ENCODE measurements at places on chromosomes 16 and 17.

DNA sequence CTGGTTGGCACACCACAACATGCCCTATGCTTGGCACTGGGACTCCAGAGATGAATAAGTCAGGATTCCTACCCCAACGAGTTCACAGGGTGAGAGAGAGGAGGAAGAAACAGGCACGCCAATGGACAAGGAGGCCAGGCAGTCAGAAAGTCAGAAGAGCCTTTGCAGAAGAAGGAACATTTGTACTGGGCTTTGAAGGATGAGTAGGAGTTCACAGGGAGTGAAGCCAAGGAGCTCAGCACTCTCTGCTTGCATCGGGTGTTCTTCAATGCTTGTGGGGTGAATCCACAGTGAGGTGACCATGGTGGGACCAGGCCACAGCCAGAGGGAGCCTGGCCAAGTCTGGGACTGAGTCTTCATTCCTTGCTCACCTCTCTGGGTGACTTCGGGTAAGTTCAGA, 47.5 kb downstream of the AIPL1 start:
- DNase-seq, result no peak

GRCh38 chr16:15749371-15749770, 99.3 kb downstream of the NDE1 start:
- no peak for DNase-seq

DNA sequence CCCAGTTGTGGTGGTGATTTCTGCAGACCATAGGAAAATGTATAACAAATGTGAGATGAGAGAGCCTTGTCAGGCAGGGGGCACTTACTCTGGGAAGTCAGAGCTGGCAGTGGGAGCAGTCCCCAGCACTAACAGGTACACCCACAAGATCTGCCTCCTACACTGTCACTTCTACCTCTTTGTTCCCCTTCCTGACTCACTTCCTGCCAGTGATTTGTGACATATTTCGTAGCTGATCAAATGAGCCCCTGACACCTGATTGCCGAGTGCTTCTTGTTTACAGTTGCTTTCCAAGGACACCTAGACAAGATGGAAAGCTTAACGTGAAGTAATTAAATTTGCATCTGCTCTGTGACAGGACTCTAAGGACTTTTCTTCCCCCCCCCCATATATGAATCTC, 40.5 kb downstream of the FTO start:
- no peak for DNase-seq

DNA sequence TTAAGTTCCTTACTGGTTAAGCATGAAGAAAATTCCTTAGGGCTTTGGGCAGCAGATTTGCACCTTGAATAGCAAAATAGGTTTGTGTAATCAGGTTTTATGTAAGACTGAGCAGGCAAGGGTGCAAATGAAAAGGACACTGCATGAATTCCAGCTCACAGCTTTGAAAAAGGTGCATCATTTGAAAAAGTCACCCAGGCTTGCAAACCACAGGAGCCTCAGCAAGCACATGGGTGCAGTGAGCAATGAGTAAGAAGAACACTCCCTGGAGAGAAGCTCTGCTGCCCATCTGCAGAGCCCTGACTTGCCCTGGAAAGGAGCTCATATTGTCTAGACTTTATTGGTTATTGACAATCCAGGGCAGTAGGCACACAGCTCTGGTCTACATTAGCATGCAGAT, 165.6 kb upstream of the KCNJ16 start:
- no peak for DNase-seq

DNA sequence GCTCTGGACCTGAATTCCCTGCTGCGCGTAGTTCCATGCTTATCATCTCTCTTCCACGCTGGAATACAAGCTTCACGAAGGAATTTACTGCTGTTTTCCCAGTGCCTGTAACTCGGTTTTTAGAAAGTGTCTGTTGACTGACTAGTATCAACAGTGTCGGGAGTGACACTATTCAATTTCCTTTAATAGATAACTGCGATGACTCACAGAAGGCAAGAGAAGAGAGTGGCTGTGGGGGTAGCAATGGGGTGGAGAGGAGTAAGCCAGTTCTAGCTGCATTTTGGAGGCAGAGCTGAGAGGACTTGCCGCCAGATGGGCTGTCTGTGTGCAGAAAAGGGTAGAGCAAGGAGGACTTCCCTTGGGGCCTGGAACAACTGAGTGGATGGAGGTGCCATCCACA, 25.2 kb downstream of the B4GALNT2 start:
- DNase-seq, result no peak

- DNase-seq, result no peak
These were observed 18.2 kb upstream of the QRICH2 start for GRCh38 chr17:76326306-76326705.

GRCh38 chr16:56647641-56648431, 3.9 kb upstream of the MT1B start:
- no peak for DNase-seq

DNA sequence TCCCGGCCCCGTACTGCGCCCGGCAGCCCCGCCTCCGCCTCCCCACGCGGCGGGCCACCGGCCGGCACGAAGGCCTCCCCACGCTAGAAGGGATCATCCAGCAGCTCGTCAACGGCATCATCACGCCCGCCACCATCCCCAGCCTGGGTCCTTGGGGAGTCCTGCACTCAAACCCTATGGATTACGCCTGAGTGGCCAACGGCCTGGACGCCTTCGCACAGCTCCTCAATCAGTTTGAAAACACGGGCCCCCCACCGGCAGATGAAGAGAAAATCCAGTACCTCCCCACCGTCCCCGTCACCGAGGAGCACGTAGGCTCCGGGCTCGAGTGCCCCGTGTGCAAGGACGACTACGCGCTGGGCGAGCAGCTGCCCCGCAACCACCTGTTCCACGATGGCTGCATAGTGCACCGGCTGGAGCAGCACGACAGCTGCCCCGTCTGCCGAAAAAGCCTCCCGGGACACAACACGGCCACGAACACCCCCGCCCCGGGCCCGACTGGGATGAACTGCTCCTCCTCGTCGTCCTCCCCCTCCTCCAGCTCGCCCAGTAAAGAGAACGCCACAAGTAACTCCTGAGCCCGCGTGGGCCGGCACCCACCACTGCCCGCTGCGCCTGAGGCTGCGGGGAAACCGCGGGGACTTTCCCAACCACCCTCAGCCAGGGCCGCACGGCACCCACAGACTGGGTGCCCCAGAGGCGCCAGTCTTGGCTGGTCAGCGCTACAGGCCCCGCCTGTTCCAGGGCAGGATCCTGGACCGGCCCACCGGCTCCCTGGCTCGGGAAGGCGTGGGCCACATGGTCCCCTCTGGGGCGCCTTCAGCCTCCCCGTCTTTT, 39.0 kb upstream of the AKAP1 start:
- no peak for DNase-seq

GRCh38 chr16:89843409-89844350, 15.4 kb downstream of the SPIRE2 start:
- no peak for DNase-seq

DNA sequence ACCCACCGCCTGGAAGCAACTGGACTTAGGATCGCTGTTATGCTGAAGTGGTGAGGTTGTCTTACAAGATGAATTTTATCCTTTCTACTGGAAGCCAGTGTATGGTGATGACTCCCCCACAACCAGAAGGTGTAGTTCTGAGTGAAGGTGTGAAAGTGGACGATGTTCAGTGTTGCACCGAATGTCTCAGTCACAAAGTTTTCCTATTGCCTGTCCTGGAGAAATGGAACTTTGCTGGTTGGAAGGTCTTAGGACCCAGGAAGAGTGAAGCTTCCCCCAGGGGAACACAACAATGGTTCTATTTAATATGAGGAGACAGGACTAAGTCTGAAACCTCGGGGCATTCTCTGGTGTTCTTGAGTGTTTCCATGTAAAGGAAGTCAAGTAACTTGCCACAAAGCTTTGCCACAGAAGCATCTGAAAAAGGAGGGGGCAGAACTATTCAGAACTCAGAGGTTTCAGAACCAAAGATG, 44.2 kb downstream of the USP22 start:
- DNase-seq, result no peak

DNA sequence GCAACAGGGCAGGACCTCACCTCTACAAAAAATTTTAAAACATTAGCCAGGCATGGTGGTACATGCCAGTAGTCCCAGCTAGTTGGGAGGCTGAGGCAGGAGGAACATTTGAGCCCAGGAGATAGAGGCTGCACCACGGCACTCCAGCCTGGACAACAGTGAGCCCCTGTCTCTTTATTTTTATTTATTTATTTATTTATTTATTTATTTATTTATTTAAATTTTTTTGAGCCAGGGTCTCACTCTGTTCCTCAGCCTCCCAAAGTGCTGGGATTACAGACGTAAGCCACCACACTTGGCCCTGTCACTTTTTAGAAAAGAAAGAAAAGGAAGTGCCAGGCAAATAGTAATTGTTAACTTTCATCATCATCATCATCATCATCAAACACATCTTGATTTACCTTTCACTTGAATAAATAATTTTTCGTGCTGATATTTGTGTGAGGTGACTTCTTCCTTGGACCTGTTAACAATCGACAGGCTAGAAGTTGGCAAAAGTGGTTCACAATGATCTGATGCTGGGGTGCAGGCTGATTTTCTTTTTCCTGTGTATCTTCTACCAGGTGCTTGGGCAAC, 6.6 kb downstream of the PALB2 start:
- no peak for DNase-seq

GRCh38 chr17:75273977-75274708, 3.1 kb upstream of the MIF4GD start:
- DNase-seq, result peak; percentile 88

- peak; percentile 80 for DNase-seq
These were observed 203.4 kb upstream of the FOXF1 start for GRCh38 chr16:86306811-86307513.

- DNase-seq, result no peak
These were observed 16.6 kb upstream of the LITAF start for GRCh38 chr16:11603331-11603750.

- DNase-seq, result peak; percentile 37
These were observed 32.7 kb downstream of the CDK5R1 start for GRCh38 chr17:32519228-32520103.

GRCh38 chr17:9022573-9023391, 1.5 kb downstream of the NTN1 start:
- DNase-seq, result no peak

- DNase-seq, result peak; percentile 49
These were observed 50.2 kb downstream of the ANKFN1 start for GRCh38 chr17:56203430-56203829.

DNA sequence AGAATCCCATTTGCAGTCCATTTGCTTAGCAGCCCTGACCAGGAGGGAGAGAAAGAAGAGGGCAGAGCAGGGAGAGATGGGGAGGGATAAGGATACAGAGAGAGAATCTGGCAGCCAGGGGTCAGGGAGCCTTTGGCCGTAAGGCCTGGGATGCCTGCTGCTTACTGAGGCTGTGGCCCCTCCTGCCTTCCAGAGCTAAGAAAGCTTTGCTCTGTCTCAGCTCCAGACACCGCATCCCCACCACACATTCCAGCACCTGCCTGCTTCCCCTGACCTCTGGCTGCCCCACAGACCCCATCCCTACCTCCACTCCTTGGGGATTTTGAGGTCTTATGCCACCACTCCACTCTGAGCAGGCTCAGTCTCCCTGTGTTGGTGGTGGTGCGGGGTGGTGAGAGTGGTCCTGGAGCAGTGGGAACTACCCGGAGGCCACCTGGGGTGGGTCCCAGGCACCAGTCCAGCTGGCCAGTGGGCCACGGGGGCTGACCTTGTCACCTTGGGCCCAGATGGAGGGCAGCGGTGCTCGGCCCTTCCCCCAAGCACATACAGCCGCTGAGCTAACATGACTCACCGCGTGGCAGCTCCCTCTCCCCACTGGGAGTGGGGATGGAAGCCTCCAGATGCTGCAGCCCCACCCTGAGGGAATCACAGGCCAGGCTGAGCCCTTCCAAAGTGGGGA, 58.3 kb downstream of the RAI1 start:
- DNase-seq, result peak; percentile 63

GRCh38 chr17:48860034-48860433, 29.2 kb downstream of the CALCOCO2 start:
- DNase-seq, result no peak

DNA sequence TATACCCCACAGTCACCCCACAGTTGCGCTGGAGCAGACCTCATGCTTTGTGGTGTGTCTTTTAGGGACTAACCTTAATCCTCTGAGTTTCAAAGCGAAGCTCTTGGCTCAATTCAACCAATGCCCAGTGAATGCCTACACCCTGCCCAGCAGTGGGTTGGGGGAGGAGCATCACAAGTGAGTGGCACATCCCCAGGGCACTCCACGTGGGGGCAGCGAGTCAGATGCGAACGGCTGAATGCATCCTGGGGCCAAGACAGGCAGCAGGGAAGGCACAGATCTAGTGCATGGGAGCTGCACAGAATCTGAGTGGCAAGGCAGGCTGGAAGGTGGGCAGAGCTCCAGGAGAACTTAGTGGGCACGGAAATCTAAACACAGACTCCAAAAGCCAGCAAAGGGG, 39.2 kb downstream of the IFT140 start:
- DNase-seq, result no peak

DNA sequence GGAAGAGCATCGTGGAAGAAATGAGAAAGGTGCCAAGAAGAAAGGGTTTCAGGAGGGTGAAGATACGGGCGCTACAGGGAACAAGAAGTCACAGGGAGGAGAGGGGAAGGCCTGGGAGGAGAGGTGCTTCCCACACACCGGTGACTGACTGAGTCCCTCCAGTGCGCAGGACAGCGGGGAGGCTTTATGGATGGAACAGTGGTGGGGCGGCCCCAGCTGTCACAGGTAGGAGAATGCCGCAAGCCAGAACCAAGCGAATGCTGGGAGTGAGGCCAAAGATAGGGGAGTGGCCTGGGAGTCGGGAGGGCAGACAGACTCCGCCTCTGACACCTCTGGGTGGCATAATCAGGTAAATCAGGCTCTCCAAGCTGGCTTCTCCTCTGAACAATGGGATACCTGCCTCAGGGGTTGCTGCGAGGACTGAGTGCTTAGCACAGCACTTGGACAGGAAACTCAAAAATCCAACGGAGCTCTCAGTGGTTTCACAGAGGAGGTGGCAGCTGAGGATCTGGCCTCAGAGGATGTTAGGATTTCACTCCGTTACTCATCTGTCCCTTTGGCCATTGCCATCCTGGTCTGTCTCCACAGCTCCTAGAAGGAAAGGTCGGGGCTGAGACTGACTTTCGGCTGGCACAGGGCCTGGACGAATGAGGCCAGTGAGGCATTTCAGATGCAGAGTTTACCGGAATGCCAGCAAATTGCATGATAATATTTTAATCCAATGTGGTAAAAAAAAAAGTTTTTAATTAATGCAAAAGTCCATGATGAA, 717 bp upstream of the CNP start:
- DNase-seq, result peak; percentile 23

DNA sequence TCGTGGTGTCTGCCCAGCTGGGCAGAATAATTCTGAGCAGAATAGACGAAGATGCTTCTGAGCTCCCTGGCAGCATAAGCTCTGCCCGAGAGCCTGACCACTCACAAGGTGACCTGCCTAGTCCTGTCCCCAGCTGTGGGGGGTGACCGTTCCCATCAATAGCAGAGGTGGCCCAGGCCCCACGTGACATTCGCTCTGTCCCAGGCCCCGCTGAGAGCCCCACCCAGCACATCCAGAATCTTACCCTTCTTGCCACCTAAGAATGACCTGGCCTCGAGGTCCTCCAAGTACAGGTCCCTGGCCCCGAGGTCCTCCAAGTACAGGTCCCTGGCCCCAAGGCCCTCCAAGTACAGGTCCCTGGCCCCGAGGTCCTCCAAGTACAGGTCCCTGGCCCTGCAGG, 695 bp upstream of the TMEM204 start:
- DNase-seq, result no peak
